ENCODE measurements at places on chromosomes 1 and 21.
A peak's percentile ranks its signal among the peaks of the same experiment; 100 is the strongest.

DNA sequence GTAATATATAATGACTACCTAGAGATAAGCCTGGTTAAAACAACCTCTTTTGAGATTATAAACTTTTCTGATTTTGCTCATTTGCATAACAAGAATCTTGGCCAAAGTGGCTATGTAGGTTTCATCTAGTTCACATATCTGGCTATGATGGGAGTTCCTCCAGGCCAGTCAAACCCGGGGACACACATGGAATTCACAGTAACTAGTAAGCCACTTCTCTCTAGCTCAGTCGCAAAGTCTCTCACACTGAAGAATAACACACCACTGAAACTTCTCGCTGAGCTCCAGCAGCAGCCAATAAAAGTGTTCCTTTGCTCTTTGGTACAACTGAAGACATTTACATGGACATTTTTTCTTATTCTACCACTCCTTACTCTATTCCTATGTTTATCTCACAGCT is 36.0 kb upstream of the GRIK1 start:
- DNase-seq = no peak

- no peak for DNase-seq
Observed at GRCh38 chr21:17231124-17231523, 281.7 kb upstream of the CXADR start.

DNA sequence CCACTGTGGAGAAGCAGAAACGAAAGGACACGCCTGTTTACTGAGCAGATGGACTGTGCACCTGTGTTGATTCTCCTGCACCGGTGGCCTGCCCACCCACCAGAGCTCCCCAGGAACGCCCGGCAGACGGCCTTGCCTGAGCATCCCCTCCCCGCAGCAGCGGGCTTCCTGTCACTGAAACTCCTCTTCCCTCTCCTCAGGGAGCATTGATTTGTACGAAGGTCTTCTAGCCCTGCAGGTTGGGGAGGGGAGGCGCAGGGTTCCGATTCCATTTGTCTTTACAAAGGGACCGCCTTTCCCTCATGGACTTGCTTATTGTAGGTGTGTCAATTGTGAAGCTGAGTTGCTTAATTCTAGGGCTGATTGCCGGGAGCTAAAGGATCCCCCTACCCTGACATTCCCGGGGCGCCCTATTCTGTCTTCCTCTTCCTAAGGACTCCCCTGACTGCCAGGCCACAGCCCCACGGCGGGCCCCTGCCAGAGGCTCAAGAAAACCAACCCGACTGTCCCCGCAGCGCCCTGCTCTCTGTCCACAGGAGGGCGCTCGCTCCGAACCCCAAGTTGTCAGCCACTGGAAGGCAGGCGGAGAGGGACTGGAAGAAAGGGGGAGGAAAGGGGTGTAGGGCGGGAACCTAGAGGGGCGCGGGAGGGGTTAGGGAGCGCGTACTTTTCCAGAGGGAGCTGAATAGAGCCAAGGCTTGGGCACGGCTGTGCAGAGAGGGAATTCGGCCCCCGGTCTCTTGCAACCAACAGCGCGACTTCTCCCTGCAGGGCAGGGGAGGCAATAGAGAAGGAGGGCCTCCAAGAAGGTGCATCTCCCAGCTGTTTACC is 2.8 kb downstream of the S100A6 start:
- peak; percentile 84 for DNase-seq

- no peak for DNase-seq
Observed at GRCh38 chr1:160522622-160523345, at the start of gene SLAMF6. TSS of gene SLAMF6 (minus strand) at chr1:160523255. CDS start at chr1:160523192, 63 bp downstream.

DNA sequence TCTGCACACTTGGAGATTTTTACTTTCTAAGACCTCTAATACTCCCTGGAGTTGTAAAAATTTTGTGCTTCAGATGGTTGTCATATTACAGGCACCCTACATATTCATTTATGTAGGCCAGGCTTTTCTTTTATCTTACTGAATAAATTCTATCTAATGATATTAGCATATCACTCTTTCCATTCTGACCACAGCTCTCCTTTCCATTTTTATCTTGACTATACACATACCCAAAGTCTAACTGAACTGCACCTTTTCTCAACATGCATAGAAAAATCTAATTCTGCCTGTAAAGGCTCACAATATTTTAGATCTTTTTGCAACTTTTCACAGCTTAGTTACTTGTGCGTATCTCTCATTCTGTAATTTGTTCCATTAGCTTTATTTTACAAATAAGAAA is 52.7 kb upstream of the TSHB start:
- no peak for DNase-seq
